ENCODE measurements at places on chromosomes 3 and 15.

- no peak for DNase-seq
Observed at GRCh38 chr3:71117572-71118247, 465.8 kb downstream of the FOXP1 start.

- no peak for DNase-seq
Observed at GRCh38 chr3:43885908-43886618, 195.3 kb downstream of the ABHD5 start.

DNA sequence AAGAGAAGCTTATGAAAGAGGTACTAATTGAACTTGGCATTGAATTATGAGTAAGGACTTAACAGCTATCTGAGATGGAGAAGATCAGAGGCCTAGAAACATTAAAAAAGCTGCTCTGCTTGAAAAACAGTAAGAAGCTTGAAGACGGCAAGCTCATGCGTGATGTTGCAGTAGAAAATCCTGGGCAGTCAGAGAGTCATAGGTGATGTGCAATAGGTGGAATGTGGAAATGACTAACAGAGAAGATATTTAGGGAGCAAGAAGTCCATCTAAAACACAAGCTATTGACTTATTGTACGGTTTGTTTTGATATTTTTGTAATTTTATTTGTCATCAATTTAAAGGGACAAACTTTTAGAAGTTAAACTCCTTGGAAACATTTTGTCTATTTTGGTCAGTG lies 1101.4 kb downstream of the ROBO2 start:
- no peak for DNase-seq

DNA sequence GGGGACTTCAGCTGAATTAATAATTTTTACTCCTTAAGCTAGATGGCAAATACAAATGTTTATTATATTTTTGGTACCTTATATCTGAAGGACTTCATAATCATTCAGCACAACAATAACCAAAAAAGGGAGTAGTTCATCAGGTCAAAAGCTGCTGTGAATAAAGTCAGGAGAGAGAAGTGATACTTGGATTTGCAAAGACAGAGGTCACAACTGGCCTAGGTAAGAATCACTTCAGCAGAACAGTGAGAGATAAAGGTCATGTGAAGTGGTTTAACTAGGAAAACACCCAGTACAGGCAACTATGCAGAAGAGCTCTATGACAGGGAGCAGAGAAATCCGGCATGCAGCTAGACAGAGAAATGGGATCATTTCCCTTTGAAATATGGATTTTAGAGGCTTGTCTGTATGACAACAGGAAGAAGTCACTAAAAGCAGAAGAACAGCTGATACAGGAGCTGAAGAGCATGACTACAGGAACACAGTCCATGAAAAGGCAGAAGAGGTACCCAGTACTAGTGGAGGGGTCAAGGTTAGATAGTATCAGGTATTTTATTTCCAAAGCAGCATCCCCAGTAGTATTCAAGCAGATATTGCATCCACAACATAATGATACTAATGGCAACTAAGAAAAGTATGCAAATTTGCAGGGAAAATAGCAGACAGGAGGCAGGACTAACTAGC lies 25.7 kb downstream of the ZMAT3 start:
- no peak for DNase-seq

- DNase-seq: no peak
Observed at GRCh38 chr3:55984626-55985025, 483.6 kb downstream of the ERC2 start.

DNA sequence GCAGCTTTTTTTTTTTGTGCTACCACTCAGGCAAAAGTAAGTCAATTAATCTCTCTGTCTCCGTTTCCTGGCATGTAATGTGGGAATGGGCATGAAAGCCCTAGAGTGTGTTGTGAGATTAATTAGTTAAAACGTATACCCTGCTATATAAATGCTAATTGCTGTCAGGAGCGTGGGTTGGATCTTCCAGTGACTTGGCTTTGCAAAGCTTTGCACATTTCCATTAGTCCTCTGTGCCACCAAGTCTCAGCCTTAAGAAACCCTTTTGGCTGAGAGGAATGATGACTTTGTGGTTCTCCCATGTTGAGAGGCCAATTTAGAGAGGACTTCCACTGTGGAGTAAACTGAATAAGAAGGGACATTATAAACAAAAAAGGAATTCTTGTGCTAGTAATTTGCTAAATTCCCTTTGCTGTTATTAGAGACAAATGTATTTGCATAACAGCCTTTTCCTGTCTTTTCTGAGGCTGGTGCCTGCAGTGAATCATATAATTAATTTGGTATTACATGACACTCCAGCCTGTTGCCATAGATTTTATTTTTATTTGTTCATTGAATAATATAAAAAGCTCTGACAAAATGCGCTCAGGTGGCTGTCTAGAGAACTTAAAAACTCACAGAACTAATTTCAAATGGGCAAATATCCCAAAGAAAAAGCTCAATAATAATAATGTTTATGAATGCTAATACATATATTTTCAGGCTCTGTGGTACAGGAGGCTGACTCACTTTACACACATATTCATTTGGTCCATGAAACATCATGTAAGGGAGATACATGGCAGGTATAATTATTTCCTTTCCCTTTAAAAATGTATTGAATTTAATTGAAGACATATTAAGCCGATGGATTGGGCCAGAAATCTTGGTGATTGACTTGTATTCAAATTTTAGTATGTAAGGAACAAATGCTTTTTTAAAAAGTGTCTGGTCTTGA lies 82.7 kb downstream of the IL1RAP start:
- DNase-seq: no peak

GRCh38 chr3:140399871-140400270 lies 278.0 kb upstream of the TRIM42 start:
- DNase-seq: no peak
